Naive thymus-derived CD8-positive, alpha-beta T cell (primary cell): ENCODE measurements at places on chromosomes 1 and 21. TPM values are rescaled to one million over a fixed set of nuclear protein-coding genes. Genes with fewer than 3 reads are reported as not detected.

LMOD1 gene
- not detected for total RNA-seq

IGSF3 gene
- total RNA-seq = 0.05 TPM

PEAR1 gene
- total RNA-seq = not detected

ZSWIM5 gene
- 1.2 TPM for total RNA-seq

RORC gene
- total RNA-seq = not detected

DNA sequence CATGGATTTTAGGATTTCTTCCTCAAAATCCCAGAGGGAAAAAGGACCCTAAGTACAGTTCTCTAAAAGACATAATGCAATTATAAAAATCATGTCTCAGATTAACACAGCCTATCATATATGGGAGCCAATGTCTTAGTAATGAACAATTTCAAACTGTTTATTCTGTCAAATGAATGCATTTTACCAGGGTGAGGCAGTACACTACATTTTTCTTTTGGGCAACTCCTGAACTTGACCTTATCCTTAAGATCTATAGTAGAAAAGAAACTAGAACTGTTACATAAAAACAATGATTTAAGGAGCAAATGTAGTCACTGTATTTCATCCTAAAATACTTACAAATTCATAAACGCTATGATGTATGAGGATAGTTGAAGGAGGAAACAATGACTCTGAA lies 226.3 kb upstream of the B3GALT2 start:
- H3K4me3 ChIP-seq = no peak overlapping the region
- peaks cover 11% of the 10 kb centered on the region for H3K36me3 ChIP-seq
